ENCODE measurements at places on chromosomes 1 and 21. TPM values are rescaled to one million over a fixed set of nuclear protein-coding genes. Genes with fewer than 3 reads are reported as not detected.

Gene WDR64
- total RNA-seq, result not detected

Gene TAF5L
- 20.3 TPM for total RNA-seq

Gene FCRLB
- 0.62 TPM for total RNA-seq

Gene EPS8L3
- not detected for total RNA-seq

Gene C8B
- total RNA-seq, result not detected

Gene FAM131C
- 0.44 TPM for total RNA-seq

Gene MRPL9
- 112 TPM for total RNA-seq

Gene TXNIP
- total RNA-seq, result 9.1 TPM

Gene RIMS3
- total RNA-seq, result 0.14 TPM

Gene MYBPHL
- total RNA-seq, result not detected

Gene CYP4Z1
- not detected for total RNA-seq

Gene FH
- 96.6 TPM for total RNA-seq

Gene CALML6
- 0.85 TPM for total RNA-seq

Gene WNT3A
- total RNA-seq, result not detected

Gene TRIM63
- not detected for total RNA-seq

Gene PEAR1
- total RNA-seq, result 88.7 TPM

Gene SYNC
- total RNA-seq, result 6.5 TPM

Gene RBBP4
- total RNA-seq, result 228 TPM

Gene MTARC1
- 3.5 TPM for total RNA-seq

Gene MROH7
- not detected for total RNA-seq

Gene KRTAP12-4
- not detected for total RNA-seq

Gene ELF3
- total RNA-seq, result 0.29 TPM

Gene DSCAM
- total RNA-seq, result not detected

Gene SH2D2A
- 1.8 TPM for total RNA-seq

Gene PLA2G2C
- not detected for total RNA-seq

Gene SPRR5
- not detected for total RNA-seq

Gene SHISA4
- total RNA-seq, result 21.2 TPM

Gene ADAMTS1
- 16.3 TPM for total RNA-seq

Gene LCE1D
- not detected for total RNA-seq

Gene TAS1R3
- 0.37 TPM for total RNA-seq

Gene GPR25
- not detected for total RNA-seq

Gene MYOM3
- 0.18 TPM for total RNA-seq

Gene SLC19A2
- total RNA-seq, result 7.0 TPM

Gene SLAMF1
- total RNA-seq, result not detected

Gene TEKT2
- total RNA-seq, result 0.38 TPM

Gene SELP
- total RNA-seq, result 1.3 TPM

Gene CASQ1
- total RNA-seq, result not detected

Gene BRDT
- total RNA-seq, result not detected

Gene PDPN
- not detected for total RNA-seq

Gene TMEM222
- total RNA-seq, result 43.1 TPM

Gene PTPN14
- 93.0 TPM for total RNA-seq

Gene IGSF3
- total RNA-seq, result 2.2 TPM

Gene CRNN
- not detected for total RNA-seq

All from endothelial cell of umbilical vein (primary cell).